ENCODE measurements at places on chromosomes 1 and 21.

DNA sequence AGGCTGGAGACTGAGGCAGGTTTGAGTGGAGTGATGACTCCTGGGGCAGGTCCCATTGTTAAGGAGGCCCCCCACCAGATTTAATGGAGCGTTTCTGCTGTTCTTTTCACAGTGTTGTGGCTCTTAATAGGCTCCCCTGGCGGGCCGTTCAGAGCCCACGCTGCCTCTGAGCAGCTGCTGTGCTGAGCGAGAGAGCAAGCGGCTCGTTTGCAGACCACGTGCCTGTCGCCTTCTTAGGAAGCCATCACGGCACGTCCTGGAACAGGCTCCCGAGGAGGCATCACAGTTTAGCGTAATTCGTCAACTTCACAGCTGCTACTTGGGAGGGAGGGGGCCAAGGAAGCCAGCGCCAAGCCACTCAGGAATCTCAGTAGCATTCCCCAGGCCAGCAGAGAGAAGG is 70.5 kb upstream of the CTTNBP2NL start:
- no peak for DNase-seq

- no peak for DNase-seq
These were observed 70.0 kb downstream of the PRKAA2 start for GRCh38 chr1:56715156-56715555.

GRCh38 chr1:234990874-234991801 is 137.5 kb downstream of the TOMM20 start:
- DNase-seq: no peak

GRCh38 chr1:216723274-216723780 is at the start of gene ESRRG:
Gene ESRRG, minus strand, starts transcription at chr1:216723429. Its CDS starts 130 bp downstream, at chr1:216723299.
- no peak for DNase-seq

GRCh38 chr1:153883223-153883622 is 39.5 kb downstream of the GATAD2B start:
- no peak for DNase-seq

GRCh38 chr1:158493054-158493453 is 21.0 kb downstream of the OR10R2 start:
- DNase-seq: no peak
